ENCODE measurements at places on chromosomes 1 and 21.
A peak's percentile ranks its signal among the peaks of the same experiment; 100 is the strongest.

DNA sequence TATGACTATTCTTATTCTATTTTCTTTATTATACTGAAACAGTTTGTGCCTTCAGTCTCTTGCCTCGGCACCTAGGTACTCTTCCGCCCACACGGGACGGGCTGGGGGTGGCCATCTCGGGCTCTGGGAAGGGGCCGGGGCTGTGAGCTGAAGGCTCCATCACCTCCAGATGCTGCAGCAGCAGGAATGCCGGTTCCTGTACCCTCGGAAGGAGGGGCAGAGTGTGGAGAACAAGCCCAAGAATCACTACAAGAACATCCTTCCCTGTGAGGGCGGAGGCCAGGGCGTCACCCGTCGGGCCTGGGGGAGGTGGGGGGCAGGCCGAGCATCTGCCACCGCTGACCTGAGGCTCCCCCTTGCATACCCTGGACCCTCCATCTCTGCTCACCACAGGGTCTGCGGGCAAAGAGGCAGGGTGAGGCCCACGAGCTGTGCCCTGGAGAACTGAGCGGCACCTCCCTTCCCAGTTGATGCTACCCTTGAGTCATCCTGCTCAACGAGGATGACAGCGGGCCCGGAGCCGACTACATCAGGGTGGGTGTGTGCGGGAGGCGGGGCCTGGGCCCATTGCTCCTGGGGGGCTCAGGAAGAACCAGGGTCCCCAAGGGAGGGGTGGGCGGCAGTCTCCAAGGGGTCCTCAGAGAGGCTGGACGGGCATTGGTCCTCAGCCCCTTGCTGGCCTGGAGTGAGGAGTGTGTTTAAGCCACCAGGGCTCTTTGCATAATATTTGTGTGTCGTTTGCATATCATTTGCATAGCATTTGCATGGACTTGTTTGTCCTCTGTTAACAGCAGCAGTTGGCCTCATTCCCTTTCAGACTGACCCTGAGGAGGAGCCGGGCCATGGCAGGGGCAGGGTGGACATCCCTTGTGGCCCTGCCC, 7.5 kb downstream of the RNF223 start:
- DNase-seq, result no peak

GRCh38 chr1:41758904-41759548, 159.7 kb downstream of the HIVEP3 start:
- no peak for DNase-seq

GRCh38 chr21:31503939-31504338, 155.6 kb upstream of the SOD1 start:
- DNase-seq, result no peak

GRCh38 chr1:31748365-31748764, 15.8 kb downstream of the ADGRB2 start:
- DNase-seq, result no peak

DNA sequence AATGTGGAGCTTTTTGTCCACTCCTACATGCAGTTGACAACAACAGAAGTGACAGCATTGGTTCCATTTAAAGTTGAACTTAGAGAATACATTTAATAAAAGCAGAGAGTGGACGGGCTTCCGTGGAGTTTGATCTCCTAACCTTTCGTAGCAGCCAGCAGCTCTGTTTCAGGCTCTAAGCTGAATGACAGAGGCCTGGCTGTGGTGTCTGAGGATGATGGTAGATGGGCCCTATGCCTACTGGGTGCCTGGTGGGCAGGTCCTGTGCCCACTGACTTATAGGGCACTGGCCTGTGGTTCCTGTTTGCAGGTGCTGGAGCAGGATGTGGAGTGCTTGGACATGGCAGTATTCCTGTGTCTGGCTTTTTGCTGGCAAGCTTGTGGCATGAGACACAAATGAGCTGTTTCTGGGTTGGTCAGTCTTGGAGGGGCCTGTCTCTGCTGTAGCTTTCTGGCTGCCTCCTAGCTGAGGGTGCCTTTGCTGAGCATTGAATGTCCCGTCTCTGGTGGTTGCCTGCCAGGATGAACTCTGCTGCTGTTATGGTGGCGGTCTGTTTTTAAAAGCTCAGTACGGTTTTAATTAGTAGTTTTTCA, 54.6 kb downstream of the PRDM2 start:
- no peak for DNase-seq

DNA sequence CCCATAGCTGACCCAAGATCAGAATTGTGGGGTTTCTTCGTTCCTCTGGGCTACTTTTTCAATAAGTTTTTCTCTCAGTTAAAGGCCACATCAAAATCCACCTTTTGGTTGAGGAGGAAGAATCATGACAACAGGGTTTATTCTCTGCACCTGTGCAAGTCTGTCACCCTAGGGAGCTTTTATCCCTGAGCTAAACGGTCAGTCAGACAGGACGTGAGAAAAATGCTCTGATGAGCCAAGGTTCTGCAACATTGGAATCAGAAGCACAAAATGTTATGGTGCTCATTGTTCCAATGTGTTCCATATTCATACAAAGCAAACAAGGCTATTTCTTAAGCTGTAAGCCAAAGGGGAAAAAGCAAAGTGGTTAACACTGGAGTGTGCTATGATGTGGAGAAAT, 7.4 kb upstream of the ERICH3 start:
- no peak for DNase-seq

DNA sequence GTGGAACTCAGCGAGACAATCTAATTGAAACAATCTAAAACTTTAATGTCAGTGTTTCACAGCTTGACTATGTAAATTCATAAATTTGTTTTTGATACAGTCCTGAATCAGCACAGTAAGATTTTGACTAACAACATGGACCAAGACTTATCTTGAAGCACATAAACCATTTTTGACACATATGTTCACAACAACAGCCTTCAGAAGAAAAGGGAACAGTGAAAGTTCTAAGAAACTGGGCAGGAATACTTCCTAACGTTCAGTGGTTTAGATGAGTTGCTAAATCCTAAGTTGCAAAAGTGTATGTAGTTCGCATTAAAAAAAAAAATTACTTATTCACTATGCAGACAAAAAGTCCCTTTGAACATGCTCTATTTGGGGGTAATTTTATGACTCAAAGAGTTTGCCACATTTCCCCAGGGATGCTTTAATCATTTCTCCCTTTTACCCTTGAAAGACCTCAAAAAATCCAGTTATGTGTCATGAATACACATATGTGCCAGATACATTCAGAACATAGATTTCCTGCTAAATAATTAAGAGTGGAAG, 120.2 kb downstream of the MRPL39 start:
- DNase-seq, result no peak

DNA sequence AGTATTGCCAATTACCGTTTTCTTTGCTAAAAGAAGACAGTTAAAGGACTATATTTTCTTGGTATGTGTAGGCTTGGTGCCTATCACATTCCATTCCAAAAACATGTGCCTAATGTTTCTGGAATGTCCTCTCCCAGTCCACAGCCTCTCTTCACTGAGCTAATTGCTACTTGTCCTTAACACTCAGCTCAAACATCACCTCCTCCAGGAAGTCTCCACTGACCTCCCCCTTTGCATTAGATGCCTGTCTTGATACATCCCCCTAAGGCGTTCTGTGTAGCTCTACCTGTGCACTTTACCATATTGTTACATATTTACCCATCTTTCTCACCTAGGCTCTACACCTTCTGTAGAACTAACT, 195.6 kb upstream of the CAMK1G start:
- no peak for DNase-seq

DNA sequence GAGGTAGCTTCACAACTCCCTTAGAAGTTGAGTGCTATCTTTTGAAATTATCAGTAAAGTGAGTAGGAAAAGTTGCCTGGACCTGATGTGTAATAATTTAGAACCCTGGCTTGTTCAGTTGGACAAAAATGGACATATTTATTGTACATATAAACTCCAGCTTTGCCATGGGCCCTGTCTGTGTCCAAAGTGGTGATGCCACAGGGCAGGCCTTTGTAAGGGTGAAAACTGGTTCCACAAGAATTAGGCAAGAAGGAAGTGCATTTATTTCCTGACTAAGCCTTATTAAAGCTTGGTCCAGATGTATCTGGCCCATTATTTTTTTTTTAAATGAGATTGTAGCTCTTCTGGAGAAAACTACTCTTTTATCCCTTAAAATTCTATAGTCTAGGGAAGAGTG, 47.9 kb downstream of the MACO1 start:
- DNase-seq, result no peak

DNA sequence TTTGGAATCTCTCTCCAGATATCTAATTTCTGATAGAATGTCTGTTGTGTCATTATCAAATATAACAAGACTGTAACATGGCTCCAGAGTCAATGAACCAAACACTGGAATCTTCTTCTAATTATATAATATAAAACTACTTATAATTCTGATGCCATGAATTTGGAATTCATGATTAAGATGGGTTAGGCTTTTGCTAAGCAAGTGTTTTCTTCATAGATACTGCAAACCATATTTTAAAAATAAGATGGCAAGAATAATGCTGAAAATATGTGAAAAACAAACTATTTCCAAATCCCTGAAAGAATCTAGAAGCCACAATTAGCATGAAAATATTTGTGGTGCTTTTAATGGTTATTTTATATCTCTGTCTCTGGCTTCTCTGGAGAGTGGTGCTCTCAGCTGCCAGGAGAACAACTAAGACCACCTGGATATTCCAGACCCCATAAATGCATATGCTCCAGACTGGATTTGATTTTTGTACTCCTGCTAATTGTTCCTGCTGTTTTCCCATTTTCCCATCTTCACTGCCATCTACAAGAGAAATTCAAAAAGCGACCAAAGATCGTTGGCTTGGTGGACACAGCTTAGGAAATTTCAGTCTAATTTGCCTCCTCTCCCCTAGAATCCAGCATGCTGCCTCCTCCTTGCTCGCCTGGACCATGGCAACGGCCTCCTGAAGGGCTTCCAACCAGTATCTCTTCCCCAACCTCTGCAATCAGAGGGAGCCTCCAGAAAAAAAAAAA, 418.9 kb downstream of the SETD4 start:
- DNase-seq, result no peak

GRCh38 chr1:24382165-24382577, 31.4 kb downstream of the STPG1 start:
- DNase-seq, result no peak

GRCh38 chr1:204222764-204223055, 8.9 kb upstream of the GOLT1A start:
- no peak for DNase-seq

DNA sequence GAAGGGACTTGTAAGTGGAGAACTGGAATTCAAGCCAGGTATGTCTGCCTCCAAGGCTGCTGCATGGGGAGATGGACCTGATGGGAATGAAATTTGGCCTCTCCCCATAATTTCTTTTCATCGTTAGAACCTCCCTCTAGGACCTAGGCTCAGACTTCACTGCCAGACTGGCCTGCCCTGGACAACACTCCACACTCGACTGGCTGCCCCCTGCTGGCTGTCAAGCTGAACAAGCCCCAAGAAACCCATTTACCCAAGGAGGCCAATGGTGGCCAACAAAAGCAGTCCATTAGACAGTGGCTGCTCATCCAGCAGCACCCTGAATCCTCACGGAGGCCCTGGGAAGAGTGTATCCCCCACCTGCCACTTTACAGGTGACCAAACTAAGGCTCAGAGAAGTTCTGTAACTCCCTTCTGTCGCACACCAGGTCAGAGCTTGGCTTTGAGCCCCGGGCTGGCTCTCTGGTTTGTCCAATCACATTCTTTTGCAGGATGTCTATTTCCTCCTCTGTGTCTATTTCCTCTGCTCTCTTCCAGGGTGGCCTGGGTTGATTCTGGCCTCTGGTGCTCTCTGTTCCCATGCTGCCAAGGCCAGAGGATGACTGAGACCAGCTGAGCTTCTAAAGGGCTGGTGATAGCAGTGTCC, 3.8 kb downstream of the RNF186 start:
- peak; percentile 53 for DNase-seq

DNA sequence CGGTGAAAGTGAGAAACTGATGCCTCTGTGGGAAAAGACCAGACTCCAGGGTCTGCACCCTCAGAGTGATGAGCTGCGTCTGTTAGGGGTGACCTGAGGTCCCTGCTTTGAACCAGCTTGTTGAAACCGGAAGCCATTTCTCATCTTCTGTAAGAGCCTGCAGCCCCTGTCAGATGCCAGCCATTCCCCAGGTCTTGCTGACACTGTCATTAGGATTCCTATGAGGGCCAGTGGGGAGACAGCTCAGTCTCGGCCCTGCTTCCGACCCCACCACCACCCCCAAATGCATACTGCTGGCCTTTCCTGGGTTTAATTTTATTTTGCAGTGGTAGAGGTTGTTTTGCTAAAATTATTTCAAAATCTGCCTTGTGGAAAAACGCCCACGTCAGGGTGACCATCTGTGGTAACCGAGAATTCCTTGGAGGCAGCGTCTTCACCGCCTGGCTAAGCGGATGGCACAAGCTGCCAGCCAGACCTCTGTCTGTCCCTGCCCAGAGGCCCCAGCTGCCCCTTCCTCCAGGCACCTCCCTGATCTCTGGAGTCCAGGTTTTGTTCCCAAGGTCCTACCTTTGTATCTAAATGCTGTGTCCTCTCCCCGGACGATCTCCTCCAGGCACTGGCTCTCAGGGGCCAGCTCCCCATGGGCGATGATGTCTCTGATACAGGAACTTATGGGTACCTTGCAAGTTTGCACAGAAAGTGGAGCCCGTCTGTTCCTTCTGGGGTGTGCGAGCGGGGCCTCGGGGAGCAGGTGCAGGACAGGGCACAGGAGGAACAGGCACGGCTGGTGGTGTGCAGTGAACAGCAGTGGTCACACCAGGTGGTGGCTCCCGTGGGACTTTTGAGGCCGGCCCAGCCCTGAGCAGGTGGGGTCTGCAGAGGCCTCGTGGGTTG, 49.9 kb downstream of the PRKCZ start:
- DNase-seq, result no peak

DNA sequence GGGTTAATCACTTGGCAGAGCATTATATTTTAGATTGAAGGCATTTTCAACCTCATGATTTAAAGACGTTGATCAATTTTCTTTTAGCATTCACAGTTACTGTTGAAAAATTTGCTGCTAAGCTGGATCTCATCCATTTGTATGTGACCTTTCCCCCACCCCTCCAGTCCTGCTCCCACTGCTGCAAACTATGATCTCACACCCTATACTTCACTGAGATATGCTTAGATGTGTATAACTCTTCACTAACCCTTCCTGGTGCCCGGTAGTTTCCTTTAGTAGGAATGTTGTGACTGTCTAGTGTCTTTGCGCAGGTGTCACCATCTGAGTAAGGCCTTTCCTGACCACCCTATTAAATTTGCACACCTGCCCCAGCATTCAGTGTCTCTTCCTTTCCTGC, 67.0 kb upstream of the C1orf21 start:
- no peak for DNase-seq

- no peak for DNase-seq
Observed at GRCh38 chr1:117970252-117970651, 40.7 kb downstream of the WDR3 start.

GRCh38 chr1:241171991-241172390, 185.0 kb downstream of the RGS7 start:
- no peak for DNase-seq

DNA sequence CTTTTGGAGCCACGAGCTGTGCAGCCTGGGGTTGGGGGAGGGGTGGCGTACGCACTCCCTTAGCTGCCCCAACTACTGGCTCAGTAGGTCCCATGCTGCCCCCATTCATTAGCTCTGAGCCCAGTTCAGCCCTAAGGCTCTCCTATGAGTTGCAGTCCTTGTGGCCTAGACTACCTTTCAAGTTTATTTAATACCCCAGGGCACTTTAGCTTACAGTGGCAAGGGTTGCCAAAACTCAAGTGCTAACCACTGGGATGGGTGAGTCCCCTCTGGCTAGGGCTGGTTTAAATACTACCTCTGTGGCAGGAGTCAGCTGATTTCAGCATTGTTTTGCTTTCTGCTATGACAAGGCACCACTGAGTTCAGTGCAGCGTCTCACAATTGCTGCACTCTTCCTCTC, 118.2 kb downstream of the ODF2L start:
- DNase-seq, result no peak
